ENCODE measurements at places on chromosomes 4 and X.

DNA sequence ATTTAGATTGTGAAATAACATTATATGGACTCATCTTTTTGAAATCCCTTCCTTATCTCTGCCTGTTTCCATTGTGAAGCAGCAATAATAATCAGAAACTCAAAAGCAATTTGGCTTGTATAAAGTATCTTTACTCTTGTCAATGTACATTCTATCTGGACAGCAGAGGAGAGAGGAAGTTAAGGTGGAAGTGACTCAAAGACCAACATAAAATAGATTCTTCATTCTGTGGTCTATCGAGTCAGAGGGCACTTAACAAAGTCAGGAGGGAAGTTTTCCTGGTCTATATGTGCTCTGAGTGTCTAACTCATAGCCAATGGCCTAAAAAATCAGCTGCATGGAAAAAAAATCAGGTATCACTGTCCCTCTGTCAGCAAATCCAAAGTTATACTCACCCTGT, 155.5 kb downstream of the EMCN start:
- DNase-seq: no peak

- DNase-seq: no peak
Measured at GRCh38 chr4:5874811-5875449, 18.0 kb downstream of the CRMP1 start.

GRCh38 chrX:8653956-8654355, 78.0 kb downstream of the ANOS1 start:
- no peak for DNase-seq

DNA sequence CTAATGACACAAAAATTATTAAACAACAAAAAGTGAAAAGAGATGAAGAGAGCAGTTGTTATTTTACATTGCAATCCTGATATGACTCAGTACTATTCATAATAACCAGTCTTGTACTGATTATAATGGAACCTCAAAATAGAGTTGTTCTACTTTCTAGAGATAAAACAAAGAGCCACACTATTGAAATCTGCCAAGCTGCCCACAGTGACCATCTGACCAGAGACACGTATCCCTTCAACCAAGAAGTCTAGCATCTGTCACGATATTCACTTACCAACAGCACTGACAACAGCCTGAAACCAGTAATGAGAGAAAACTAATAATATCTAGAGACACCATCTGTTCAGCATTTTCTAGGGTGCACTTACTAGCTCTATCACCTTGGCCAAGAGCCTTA, 466.7 kb downstream of the NKX6-1 start:
- DNase-seq: no peak

GRCh38 chrX:154721155-154721554, 29.7 kb downstream of the GAB3 start:
- no peak for DNase-seq

DNA sequence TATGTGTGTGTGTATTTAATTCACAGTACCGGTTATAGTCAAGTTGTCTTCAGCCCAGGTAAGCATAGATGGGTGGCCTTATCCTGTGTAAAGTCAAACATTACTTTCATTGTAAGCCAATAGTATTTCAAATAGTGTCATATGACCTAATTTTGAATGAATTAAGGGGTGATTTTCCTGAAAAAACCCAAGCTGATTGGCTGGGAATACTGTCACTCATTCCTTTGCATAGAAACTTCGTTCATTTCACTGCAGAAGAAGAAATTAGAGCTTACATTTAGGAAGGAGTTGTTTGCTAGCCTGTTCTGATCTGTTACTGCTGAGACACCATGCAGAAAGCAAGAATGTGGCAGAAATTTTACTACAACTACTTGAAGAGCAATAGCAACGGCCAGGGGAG, 45.4 kb downstream of the SMARCAD1 start:
- no peak for DNase-seq

GRCh38 chr4:39539089-39539611, 11.9 kb upstream of the UGDH start:
- no peak for DNase-seq

DNA sequence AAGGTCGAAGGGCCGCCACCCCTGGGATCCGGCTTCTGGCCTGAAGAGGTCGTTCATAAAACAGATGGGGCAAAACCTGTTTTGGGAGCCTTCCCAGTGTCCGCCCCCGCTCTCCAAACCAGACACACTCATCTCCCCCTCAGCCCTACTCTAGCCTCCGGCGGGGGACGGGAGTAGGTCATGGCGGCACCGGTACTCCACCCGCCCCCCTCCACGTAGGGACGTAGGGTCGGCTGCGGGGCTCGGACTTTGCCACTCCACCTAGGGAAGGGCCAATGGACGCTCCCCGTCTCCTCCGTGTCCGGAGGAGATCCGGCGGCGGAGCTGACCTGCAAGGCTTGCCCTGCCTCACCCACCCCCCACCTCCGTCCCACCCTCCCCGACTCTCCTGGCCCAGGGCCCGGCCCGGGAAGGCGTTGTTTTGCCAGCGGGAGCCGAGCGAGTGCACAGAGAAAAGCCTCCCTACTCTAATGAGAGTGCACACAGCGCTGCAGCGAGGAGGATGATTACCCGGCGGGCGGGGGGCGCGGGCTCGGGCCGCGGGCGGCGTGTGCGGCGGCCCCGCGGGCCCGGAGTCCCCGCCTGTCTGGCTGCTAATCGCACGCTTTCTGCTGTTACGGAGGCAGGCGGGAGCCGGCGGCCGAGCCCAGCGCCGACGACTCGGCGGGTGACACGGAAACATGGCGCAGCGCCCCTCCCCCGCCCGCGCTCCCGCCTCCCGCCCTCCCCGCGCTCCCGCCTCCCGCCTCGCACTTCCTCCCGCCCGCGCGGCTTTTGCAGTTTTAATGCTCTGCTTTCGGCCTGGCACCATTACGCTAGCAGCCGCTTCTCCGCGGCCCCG, 8.3 kb upstream of the BCOR start:
- DNase-seq: peak; percentile 82

DNA sequence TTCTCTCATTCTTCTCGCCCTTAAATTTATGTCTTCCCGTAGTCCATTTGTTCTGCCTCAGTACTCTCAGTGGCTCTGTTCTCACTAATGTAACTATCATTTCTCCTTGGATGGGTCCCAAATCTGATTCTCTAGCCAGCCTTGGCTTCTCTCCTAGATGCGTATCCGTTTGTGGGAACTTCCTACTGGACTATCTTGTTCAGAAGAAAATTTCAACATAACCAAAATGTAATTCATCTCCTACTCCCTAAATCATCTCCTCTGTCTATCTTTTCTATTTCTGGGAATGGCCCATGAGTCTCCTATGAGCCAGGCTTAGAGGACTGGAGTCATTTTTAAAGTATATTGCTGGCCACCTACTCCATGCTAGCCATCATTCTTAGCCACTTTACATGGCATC, 4.4 kb upstream of the C4orf36 start:
- no peak for DNase-seq

- DNase-seq: peak; percentile 86
Measured at GRCh38 chrX:77894921-77895886, at the start of gene MAGT1. Gene MAGT1, minus strand, starts transcription at chrX:77895435. Its CDS starts 25 bp downstream, at chrX:77895410.

GRCh38 chr4:168143601-168144000, 51.3 kb downstream of the ANXA10 start:
- no peak for DNase-seq

- DNase-seq: no peak
Measured at GRCh38 chrX:153065389-153065788, 6.9 kb upstream of the PNMA6A start.

DNA sequence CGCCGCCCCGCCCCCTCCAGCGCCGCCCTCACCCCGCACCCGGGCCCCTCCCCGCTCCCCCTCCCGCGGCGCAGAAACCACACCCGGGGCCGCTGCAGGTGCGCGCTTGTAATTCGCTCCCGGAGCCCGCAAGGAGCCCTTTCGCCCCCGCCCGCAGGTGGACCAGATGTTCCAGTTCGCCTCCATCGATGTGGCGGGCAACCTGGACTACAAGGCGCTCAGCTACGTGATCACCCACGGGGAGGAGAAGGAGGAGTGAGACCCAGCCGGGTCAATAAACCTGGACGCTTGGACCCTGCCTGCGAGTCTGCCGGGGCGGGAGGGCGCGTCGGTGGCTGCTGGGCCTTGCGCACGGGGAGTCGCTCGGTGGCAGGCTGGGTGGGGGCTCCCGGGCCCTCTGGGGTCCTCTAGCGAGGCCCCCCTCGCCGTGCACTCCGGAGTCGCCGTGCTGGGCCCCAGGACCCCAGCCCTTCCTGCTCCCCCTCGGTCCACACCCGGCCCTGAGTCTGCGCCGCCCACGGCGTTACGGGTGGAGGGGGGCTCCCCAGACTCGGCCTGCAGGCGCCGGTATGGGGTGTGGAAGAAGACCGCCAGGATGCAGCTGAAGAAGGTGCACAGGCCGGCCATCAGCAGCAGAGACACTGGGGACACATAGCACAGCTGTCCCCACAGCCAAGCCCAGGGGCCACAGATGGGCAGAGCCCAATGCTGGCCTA, 7.1 kb downstream of the SLC49A3 start:
- DNase-seq: peak; percentile 50

DNA sequence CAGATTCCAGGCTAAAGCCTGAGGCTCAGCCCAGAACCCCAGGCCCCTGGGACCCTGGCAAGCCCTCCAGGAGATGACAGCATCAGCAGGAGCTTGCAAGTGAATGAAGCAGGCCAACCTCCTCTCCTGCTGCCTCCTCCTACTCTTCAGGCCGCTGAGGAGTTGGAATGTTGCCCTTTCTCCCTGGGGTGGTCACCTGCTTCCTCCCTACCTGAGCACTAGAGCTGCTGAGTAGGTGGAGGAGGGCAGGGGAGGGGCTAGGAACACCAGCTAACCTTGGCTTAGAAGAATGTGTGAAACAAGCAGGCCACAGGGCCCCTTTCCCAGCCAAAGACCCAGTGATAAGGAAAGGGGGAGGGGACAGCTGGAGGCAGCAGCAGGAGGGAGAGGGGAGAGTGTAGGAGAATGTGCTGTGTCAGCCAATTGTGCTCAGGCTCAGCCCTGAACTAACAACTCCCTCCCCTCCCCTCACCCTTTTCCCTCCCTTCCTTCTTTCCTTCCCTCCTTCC, 58.0 kb downstream of the PJA1 start:
- DNase-seq: no peak

DNA sequence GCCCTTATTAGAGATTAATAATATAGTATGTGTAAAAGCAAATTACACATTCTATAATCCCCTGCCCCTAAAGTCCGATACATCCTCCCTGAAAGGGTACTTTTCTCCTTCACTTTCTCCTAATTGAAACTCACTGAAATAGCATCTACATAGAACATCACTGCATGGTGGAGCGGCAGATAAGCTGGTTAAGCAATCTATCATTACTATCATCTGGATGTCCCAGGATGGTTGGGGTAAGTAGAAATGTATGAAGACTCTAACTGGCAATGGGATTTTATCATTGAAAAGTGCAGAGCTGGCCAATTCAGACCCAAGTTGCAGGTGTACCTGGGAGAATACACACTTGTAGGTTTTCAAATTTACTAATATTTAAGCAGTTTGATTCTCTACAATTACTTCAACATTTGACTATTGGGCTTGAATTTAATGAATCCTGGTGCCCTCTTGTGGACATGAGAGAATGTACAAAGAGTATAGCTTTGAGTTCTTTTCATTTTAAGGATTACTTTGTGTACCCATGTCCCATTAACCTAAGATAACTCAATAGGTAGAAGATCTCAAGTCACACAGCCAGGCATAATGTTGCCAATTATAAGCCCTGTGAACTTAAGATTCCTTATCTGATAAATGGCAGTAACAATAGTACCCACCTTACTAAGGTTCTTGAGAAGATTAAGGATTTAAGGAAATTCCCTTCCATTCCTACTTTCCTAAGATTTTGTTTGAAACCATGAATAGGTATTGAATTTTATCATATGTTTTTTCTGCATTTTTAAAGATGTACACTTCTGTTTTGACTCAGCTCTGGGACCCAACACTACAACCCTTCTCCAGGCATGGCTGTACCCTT, 69.8 kb downstream of the SHROOM3 start:
- no peak for DNase-seq

DNA sequence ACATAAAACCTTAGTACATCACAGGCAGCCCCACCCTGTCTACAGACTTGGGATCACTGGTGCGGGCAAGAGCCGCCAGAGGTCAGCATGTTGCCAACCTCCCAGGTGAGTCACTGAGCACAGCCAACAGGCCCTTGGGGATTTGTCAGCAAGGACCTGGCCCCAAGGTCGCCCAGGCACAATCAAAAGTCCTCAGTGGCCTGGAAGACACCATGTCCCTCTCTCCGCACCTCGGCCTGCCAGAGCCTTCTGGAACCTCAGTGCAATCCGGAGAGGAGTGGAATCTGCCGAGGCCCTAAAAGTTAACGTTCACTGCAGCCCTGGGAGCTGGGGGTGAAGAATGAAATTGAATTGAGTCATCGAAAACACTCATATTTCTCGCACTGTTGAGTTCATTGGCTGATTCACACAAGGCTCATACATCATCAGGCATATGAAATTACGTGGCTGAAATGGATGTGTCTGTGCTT, 74.3 kb downstream of the WFS1 start:
- peak; percentile 22 for DNase-seq

DNA sequence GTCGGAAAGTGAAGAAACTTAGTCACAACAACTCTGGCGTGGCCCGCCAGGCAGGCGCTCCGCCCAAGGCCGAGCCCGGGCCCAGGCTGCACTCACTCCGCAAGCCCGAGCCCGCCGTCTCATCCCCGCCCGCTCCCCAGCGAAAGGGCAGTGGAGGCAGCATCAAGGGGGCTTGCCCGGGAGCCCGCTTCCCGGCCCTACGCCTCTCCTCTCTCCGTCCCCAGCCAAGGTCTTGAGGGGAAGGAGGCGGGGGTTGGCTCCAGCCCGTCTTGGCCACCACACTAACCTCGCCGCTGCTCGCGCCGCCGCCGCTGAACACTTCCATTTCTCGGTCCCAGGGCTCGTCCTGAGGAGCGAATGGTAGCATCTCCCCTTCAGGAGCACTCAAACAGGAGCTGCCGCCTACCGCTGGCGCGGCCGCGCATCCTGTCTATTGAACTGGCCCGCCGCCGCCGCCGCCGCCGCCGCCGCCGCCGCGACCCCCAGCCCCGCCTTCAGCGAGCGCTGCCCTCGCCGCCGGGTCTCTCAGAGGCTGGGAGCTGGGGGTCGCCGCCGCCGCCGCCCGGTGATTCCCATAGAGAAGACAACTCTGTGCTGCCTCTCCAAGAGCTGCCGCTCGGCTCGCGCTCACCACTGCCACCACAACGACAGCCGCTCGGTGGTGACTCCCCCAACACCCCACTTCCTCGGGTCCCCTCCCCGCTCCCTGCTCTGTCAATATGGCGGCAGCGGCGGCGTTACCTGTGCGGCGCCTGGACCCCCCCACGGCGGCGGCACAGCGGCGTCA, at the start of gene RPS6KA6:
TSS of gene RPS6KA6 (minus strand) at position 667 of the 787 bp plus-strand sequence. CDS start at position 367, 300 bp downstream.
- peak; percentile 17 for DNase-seq

- DNase-seq: no peak
Measured at GRCh38 chr4:87565746-87566145, 36.6 kb upstream of the SPARCL1 start.

GRCh38 chr4:24248674-24249630, 335.4 kb downstream of the DHX15 start:
- no peak for DNase-seq

GRCh38 chr4:184669251-184669650, 19.7 kb downstream of the PRIMPOL start:
- no peak for DNase-seq

- DNase-seq: no peak
Measured at GRCh38 chrX:112247714-112248113, 165.1 kb upstream of the TRPC5 start.

GRCh38 chr4:82797405-82798111, 1.0 kb downstream of the SCD5 start:
- DNase-seq: peak; percentile 38

- no peak for DNase-seq
Measured at GRCh38 chrX:30144221-30144620, 71.1 kb upstream of the MAGEB2 start.

- DNase-seq: no peak
Measured at GRCh38 chrX:124518885-124519284, 172.5 kb downstream of the SH2D1A start.
